ENCODE measurements at places on chromosomes 4 and X.

DNA sequence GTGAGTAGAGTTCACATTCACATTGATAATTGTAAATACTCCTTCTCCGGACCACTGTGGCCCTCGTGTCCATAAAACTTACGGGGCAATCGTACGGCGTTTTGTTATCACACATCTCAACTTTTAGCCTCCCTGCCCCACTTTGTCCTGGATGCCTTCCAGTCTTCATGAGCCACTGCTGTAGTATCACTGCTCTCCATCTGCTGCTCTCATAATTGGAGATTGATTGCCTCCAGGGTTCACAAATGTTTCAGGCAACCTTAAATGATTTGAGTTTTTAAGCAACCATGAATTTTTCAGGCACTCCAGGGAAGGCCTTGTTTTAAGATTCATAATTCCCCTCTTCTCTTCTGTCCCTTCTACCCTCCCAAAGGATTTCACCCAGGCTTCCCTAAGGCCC is 28.4 kb downstream of the ALPK1 start:
- no peak for DNase-seq

GRCh38 chr4:142414366-142414990 is 431.6 kb downstream of the INPP4B start:
- no peak for DNase-seq

GRCh38 chr4:86247906-86248305 is 111.9 kb downstream of the MAPK10 start:
- DNase-seq = no peak

DNA sequence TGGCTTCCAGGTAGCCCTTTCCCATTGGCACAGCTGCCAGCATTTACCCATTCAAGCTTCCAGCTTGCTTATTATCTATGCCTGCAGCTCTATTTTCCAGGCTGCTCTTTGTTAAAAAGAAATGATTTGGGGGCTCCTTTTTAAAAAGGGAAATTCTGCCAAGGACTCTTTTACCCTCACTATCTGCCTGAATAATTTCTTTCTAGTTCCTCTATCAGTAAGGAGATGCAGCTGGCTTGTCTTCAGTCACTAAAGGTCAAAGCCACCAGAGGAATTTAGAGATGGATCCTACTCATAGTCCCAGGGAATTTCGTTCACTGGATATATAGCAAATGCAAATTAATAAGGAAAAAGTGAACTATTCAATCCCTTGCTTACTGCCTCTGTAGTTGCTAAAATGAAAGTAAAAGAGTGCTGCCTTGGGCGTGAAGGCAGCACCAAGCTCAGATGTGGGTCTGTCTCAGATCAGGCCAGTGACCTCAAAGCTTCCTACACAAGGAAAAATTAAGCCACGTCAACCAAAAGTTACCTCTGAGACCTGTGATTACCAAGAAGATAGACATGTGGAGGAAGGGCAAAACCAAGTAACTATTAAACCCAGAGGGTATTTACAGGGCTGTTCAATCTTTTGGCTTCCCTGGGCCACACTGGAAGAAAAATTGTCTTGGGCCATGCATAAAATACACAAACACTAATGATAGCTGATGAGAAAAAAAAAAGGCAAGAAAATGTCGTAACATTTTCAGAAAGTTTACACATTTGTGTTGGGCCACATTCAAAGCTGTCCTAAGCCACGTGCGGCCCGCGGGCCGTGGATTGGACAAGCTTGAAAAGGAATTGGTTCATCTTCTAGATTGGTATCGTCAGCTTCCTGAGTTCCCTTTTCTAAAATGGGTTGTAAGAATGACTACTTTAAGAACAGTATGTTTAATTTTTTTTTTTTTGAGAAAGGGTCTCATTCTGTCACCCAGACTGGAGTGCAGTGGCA is 5.3 kb downstream of the ARSF start:
- DNase-seq = no peak

- no peak for DNase-seq
Measured at GRCh38 chr4:177177541-177178081, 132.1 kb upstream of the NEIL3 start.
